ENCODE measurements at places on chromosomes 16 and 17.

GRCh38 chr17:72346306-72346705, 225.5 kb downstream of the SOX9 start:
- no peak for DNase-seq

GRCh38 chr17:49848019-49848473, at the start of gene TAC4:
Gene TAC4 (minus strand): TSS chr17:49848069. CDS start chr17:49848017, 52 bp downstream.
- DNase-seq, result no peak

DNA sequence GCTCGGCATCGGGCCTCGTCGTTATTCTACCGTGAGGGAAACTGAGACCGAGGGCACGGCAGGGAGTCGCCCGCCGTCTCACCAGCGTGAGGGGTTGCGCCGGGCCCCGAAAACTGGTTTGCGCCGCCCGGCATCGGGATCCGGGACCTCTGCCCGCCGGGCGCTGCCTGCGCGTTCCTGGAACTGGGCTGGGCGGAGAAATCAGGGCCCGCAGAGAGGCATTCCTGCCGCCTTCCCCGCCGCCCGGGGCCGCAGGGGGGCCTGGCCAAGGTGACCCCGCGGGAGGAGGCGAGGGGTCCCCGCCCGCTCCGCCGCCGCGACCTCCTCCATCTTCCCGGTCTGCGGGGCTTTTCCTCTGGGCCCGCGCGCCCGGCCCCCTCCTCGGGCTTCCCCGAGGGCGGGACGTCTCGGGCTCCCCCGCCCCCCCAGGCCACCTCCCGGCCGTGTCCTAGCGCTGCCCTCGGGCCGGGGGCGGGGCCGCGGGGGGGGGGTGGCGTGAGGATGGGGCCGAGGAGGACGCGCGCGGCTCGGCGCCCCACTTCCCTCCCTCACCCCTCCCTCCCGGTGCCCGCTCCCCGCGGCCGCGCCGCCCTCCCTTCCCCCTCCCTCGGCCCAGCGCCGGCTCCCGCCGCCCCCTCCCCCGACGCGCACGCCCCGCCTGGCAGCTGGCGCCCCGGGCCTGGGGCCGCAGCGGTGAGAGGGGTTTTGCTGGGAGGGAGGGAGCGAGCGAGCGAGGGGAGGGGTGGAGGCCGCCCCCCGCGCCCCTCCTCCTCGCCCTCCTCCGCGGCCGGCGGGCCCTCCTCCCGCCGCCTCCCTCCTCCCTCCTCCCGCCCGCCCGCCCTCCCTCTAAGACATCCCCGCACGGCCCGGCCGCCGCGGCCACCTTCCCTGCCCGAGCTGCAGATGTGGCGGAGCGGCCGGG, at the start of gene GLIS2:
GLIS2 (plus strand) TSS at position 882 of the 922 bp plus-strand sequence. CDS start 16,214 bp downstream, outside the sequence.
- DNase-seq, result no peak

DNA sequence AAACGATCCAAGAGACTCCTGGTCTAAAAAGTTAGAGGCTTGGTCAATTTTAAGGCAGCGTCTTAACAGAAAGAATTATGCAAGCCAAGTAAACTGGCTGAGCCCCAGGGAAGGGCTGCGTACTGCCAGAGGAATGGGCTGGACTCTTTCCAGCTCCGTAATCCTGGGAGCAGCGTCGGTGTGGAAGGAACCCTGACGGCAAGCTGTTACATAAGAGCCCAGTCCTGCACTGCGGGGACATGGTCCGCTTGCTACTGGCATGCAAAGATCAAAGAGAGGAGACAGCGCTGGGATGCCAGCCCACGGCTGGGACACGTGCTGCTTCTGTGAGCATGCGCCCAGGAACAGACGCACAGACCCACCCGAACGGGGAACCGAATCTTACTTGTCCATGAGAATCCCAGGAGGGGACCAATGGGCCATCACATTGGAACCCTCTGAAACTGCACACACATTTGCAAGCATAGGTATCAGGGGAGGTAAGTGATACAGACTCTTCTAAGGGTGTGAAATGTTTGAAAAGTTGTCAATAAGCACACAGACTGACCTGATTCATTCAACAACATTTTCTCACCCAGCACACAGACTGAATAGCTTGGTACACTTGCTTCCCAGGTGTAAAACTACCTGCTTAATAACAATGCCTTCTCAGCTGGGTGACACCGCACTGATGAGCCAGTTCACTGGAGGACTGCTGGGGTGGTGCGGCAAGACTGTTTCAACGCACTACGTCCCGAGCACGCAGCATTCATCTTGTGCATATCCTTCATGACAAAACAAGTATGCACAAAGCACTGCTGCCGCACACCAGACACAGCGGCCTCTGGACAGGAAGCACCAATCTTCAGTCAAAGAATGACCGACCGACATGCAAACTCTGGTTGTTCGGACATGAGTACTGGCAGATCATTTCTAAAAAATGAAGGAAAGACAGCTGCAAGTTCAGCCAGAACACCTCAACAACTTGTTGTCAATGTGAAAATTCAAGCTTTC, 94.9 kb downstream of the ANKRD11 start:
- no peak for DNase-seq

GRCh38 chr17:37365589-37365988, 10.2 kb upstream of the C17orf78 start:
- DNase-seq, result no peak

GRCh38 chr16:27407133-27407532, 5.2 kb downstream of the IL21R start:
- DNase-seq, result no peak

DNA sequence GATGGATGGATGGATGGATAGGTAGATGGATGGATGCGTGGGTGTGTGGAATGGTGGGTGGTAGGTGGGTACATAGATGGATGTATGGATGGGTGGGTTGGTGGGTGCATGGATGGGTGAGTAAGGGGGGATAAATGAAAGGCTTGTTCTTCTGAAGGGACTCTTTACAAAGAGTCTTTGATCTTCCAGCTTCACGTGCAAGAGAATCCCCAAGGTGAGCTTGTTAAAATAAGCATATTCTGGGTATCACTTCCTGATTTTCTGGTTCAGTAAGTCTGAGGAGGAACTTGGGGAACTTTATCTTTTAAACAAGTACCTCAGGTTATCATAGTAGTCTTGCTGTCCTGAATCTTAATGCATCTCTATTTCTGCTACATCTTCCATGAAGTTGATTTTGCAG, 639.1 kb downstream of the MAF start:
- no peak for DNase-seq

- DNase-seq, result no peak
These were observed 4.1 kb downstream of the AOC3 start for GRCh38 chr17:42855048-42855596.

- no peak for DNase-seq
These were observed 1.3 kb upstream of the SOCS1 start for GRCh38 chr16:11257131-11257938.

All from stimulated activated CD4-positive, alpha-beta T cell treated with anti-CD3 and anti-CD28 coated beads, TNF-alpha, amount 100 ng/mL, for 48 hours (primary cell).